ENCODE measurements at places on chromosomes 2 and 18.

- DNase-seq = no peak
These were observed 20.3 kb downstream of the CHMP1B start for GRCh38 chr18:11871501-11871900.

DNA sequence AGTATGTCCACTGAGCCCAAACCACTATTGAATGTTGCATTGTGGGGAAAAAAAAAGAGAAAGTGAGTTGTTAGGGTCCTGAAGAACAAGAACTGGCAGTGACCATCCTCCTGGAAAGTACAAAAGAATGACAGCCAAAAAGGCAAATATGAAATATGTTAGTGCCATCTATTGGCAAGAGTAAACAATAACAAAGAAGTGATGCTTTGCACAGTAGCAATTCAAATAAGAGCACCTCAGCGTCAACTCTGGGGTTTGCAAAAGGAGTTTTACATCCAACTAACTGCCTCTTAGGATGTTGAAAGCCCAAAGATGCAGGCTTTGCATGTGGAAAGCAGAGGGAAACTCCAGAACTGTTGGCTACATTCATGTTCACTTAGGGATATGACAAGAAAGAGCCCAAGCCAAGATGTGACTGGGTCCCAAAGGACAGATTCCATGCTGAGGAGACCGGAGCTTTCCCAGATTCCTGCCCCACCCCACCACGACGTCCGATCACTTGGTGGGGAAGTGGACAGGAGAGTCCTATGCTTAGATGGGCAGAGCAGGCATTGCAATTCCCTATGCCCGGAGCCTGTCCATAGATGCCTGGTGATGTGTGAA lies 15.6 kb downstream of the TRABD2A start:
- DNase-seq = peak; percentile 53

GRCh38 chr2:224469374-224469964 lies 67.6 kb upstream of the FAM124B start:
- peak; percentile 7 for DNase-seq

GRCh38 chr2:183995632-183996031 lies 602.7 kb upstream of the ZNF804A start:
- peak; percentile 1 for DNase-seq

DNA sequence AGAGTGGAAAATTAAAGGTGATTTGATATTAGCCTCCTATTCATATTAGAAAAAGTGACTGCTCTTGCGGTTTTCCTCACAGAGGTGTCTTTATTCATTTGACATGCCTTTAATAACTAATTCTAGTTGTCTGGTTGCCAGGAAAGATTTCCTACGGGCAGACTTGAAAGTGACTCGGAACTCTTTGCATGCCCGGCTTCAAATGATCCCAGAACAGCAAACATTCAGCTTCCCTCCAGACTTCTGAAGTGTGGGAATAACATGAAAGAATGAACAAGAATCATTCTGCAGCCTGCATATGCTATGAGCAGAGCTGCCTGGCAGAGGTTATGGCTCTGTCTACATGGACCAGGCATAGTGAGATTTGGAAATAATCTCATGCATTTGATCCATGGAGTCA lies 89.6 kb upstream of the PKDCC start:
- DNase-seq = no peak

GRCh38 chr2:160429248-160430000 lies 64.2 kb downstream of the RBMS1 start:
- DNase-seq = peak; percentile 89

GRCh38 chr2:120905824-120906571 lies 170.3 kb downstream of the GLI2 start:
- DNase-seq = no peak

DNA sequence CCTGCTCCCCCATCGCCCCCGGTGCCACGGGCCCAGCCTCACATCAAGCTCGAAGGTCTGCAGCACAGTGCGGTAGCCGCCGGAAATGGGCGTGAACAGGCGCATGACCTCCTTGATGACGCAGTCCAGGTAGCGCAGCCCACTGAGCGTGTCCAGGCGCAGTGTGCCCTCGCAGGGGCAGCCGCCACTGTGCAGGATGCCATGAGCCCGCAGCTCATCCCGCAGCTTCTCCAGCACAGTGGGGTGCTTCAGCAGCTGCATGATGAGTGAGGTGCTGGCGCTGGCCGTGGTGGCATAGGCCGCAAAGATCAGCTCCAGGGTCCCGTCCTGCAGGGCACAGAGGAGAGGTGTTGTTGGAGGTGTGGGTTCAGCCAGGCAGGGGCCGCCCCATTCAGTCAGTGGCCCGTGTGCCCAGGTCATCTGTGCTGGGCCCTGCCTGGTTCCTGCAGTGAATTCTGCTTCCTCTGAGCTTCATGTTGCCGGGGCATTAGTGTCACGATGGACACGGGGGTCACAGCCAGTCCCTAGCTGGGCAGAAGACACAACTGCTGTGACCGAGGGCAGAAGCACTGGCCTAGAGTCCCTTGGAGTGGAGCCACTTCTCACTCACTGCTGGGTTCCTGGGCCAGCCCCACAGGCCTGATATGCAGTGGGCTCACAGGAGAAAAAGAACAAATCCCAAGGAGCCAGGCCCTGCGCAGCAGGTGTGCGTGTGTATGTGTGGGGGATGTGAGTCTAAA lies 14.5 kb downstream of the CYP26B1 start:
- DNase-seq = no peak

DNA sequence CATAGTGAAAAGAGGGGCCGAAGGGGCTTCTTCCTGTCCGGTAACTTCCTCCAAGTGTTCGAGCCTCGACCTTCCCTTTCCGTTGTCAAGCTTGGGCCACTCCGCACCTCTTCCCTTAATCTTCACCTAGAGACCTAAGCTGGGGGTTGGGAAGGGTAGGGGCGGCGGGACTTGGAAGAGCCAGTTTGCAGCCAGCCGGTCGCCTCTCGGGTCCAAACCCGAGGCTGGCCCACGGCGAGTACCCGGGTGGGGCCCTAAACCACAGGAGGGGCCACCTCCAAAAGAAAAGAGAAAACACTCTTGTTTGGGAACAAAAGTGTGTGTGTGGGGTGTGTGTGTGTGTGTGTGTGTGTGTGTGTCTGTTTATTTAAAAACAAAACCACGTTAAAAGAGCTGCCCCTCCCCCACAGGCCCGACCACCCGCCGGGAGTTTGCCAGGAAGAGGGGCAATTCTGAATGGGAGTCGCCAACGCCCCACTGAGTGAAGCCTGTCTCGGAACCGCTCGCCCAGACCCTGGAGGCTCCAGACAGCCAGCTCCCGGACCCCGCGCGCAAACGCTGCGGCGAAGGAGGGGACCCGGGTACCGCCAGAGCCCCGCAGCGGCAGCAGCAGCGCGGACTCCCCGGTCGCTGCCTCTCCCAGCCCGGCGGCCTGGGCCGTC lies 488 bp upstream of the RHOB start:
- DNase-seq = no peak

GRCh38 chr2:201452922-201453643 lies 1.5 kb downstream of the STRADB start:
- DNase-seq = no peak

DNA sequence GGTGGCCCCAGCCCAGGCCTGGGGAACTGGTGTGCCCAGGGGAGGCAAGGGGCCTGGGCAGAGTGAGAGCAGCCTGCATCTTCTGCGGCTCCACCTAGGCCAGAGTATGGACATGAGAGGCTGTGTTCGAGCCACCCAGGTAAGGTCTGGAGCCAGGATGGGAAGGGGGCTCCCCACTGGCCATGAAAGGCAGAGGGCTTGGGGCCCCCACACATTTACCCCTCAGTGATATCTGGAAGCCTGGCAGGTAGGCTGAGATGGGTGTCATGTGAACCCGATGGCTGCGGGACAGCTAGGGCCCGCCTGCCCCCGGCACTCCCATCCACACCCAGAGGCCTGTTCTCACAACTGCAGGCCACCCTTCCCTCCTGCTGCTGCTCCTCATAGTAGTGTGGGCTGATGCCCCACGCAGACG lies 13.2 kb downstream of the ADRA2B start:
- no peak for DNase-seq

DNA sequence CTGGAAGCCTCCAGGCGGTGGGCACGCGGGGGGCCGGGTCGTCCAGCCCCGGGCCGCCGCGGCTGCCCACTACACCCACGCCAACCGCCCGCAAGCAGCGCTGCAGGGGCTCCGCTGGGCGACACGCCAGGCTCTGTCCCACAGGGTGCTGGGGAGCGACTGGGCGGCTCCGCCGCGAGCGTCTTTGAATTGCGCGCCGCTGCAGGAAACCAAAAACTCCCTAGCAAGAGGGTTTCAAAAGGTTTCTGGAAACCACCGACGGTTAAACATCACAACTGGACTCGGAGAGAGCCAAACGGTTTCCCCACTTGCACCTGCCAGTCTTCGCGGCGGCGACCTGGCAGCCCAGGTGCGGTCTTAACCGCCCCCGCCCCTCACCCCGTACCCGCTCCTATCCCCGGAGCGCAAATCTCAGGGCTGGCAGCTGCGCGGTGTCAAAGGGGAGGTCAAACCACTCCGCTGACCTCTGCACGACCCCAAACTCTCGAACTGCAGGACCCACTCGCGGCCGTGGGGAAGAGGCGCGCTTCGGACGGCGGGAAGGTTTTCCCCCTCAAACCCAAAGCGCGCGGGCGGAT lies 1.0 kb downstream of the CXCR4 start:
- DNase-seq = no peak

- no peak for DNase-seq
These were observed 246.6 kb downstream of the FHOD3 start for GRCh38 chr18:36543991-36544725.

- DNase-seq = no peak
These were observed 153.3 kb upstream of the KYNU start for GRCh38 chr2:142724186-142724585.

GRCh38 chr2:55949613-55950012 lies 26.0 kb upstream of the EFEMP1 start:
- DNase-seq = no peak

DNA sequence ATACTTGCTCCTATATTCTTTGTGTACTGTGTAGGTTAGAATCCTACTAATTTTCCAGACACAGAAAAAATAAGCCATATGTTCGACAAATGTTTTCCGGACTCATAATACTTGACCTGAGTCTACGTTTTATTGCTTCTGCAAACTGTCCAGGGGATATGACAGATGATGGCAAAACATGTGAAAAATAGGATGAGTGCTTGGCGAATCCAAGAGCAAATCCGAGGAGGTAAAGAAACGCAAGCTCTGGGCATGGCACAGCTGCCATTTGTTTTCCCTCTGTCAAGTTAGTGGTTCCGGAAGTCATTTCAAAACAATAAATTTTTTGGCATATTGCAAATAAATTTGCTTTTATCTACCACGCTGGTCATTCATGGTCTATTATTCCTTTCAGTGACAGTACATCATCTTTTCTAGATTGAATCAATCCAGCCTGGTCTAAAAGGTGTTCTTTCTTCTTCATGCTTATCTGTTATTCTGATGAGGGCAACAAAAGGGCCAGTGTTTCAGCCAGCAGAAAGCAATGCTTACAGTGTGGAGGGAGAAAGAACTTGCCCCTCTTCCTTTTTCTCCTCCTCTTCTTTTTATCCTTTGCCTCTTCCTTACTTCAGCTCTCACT lies 476.1 kb upstream of the SOX11 start:
- DNase-seq = no peak

GRCh38 chr2:159013103-159013502 lies 44.7 kb downstream of the TANC1 start:
- DNase-seq = no peak

- no peak for DNase-seq
These were observed 16.5 kb downstream of the NCOA1 start for GRCh38 chr2:24507549-24507948.

DNA sequence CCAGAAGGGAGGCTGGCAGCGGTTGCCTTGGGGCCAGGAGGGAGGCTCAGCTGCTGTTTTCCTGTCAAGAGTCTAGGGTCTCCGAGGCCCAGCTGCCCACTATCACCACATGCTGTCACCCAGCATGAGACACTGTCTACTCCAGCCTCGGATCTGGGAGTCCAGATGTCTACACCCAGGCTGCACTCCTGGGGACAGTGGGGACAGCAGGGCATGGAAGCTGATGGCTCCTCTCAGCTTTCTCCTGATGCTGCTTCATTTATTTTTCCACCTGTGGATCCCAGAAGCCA lies 134.0 kb downstream of the PTGR3 start:
- no peak for DNase-seq

DNA sequence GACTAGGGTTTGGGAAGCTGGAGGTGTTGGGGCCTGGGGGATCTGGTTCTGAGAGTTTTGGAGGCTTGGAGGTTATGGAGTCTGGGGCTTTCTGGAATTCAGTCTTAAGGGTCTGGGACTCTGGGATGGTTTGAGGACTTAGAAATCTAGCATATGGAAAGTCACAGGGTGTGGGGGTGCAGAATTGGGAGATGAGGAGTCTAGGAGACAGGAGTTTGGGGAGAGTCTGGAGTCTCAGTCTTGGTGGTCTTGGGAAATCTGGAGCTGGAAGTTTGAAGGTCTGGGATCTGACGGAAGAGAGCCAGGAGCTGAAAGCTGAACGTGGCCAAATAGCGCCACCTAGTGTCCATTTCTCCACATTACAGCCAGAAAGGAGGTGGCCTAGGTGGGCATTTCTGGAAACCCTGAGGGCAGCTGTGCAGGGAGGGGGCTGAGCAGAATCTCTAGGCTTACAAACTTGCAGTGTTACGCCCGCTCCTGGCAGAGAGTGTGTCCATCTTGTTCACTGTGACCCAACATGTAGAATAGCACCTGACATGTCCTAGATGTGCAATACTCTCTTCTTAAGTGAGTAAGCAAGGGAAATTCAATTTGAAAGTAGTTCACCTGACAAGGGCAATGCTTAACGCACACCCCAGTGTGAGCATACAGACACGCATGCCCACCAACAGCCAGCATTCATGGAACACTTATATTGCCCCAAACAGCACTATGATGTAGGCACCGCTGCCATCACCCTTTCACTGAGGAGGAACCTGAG lies 204.8 kb downstream of the TFCP2L1 start:
- peak; percentile 59 for DNase-seq

DNA sequence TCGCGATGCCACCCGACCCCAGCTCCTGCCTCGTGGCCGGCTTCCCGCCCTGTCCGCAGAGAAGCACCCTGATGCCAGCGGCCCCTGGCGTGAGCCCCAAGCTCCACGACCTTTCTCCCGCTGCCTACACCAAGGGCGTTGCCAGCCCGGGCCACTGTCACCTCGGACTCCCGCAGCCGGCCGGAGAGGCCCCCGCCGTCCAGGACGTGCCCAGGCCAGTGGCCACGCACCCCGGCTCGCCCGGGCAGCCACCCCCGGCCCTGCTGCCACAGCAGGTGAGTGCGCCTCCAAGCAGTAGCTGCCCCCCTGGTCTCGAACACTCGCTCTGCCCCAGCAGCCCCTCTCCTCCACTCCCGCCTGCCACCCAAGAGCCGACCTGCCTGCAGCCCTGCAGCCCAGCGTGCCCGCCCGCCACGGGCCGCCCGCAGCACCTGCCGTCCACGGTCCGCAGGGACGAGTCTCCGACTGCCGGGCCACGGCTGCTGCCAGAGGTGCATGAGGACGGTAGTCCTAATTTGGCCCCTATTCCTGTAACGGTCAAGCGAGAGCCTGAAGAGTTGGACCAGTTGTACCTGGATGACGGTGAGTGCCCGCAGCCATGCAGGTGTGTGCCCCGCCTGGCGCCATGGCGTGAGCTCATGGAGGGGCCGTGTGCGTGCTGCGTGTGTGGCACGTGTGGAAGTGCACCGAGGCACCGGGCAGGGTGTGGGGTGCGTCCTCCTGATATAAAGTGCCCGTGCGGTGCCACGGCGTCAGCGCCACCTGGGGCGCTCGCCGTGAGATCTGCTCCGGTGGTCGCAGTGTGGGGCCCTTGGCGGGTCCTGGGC lies 90.8 kb downstream of the NFATC1 start:
- DNase-seq = no peak

GRCh38 chr2:9465170-9465569 lies 9.2 kb upstream of the IAH1 start:
- no peak for DNase-seq

Data from cardiac fibroblast (primary cell).